ENCODE measurements at places on chromosomes 16 and 17.

DNA sequence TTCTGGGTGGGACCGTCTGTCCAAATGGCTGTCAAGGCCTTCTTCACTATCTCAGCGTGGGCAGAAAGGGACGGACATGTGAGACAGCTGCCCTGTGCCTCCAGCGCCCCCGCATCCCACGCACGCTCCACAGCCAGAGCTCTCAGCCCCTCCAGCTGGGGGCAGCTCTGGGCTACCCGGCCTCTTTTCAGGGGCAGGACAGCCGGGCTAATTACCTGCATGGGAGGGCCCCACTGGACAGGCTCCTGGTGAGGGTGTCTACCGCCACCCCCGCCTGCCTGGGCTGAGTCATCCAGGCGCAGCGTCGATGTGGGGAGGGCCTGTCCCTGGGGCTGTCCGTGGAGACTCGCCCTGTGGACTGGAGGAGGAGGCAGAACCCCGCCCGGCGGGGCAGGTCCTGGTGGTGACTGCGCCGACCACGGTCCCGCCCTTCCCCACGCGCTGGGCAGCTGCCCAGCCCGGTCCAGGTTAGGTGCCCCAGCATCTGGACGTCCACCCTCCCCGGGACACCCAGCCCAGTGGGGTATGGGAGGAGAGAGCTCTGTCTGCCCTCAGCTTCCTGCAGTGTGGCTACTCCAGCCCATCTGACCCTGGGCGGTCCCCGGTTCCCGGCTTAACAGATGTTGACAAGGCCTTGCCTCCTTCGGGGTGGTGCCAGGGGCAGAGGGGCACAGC, 5.9 kb upstream of the METRNL start:
- DNase-seq, result no peak

GRCh38 chr17:76074390-76075363, at the start of gene GALR2:
Gene GALR2 (plus strand): TSS chr17:76074781. CDS start chr17:76074884, 103 bp downstream.
- DNase-seq, result no peak

DNA sequence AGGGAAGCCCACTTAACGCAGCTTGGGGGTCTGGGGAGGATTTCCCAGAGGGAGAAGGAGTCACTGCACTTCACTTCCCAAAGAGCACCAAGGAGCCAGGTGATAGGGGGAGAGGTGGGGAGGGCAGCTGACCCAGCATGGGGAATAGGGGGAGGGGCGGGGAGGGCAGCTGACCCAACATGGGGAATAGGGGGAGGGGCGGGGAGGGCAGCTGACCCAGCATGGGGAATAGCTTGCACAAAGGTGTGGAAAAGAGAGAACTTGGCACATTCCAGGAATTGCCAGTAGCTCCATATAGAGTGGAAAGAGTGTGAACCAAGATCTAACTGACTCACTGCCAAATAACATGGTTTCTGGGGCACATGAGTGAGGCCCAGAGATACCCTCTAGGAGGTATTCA, 110.3 kb downstream of the CCT6B start:
- DNase-seq, result no peak

DNA sequence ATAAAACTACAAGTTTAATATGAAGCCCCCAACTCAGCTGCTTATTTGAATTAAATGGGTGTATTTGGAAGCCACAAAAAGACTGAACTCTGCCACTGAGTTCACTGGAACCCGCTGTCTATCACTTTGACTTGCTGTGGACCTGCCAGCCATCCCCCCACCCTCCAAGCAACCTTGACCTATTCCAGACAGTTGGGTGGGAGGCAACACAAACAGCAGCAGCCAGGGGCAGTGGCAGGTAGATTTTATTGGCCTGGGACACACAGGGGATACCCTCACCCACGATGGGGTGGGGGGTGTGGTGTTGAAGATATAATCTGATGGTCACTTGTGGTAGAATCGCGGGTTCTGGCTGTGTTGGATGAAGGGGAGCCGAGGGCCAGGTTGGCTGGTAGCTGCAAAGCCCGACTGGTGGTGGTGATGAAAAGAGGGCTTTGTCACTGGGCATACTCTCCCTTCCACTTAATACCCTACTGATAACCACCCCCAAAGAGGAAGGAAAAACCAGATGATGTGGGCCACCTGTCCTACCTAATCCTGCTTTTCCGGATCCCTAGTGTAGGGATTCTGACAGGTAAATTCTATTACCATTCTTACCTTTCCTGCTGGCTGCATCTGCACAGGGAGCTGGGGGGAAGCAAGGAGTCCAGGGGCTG, 2.6 kb downstream of the GPS2 start:
- no peak for DNase-seq

DNA sequence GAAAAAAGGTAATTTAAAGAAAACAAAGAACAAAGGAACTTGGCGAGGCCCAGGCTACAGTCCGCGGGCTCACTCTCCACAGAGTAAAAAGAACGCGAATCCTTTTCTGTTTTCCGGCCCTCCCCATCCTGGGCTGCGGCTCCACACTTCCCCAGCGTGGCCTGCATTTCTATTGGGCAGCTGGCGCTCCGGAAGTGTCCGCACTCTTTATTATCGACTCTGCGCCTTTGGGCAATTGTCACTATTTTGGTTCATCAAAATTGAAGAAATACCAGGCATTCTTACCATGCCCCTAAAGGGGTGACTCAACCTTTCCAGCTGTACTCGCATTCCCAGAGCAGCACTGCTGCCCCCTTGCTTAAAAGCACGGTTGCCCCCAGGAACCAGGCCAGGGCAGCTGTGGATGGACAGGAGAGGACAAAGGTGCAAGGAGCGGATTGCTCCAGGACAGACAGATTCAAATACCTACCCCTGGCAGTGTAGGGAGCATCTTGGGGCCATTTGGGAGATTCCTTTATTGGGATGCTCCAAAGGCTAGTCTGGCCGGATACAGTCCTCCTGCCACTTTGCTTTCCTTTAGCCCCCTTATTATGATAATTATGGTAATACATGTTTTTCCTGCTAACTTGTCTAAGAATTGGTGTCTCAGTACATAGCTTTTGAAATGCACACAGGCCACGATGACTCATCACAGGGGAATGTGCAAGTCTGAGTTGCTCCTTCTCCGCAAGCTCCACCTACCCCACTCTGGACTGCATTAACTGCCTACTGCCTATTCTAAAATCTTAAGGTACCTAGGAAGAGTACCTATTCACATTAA, 985 bp upstream of the SLFN12 start:
- no peak for DNase-seq

DNA sequence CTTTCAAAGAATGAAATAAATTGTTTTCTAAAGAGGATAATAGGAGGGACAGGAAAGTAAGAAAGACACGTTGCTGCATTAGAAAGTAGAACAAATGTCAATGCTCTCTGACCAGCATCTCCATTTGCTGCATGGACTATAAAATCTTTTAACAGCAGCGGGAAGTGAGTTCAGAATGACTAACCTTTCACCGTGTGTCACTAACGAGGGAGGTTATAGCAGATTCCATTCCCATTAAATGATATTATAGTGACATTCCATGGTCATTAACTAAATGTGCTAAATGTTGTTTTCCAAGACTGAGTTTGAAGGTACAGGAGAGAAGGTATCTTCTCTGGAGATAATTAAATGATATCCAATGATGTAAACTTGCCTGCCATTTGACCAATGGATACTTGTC, 127.1 kb upstream of the HS3ST3A1 start:
- no peak for DNase-seq

DNA sequence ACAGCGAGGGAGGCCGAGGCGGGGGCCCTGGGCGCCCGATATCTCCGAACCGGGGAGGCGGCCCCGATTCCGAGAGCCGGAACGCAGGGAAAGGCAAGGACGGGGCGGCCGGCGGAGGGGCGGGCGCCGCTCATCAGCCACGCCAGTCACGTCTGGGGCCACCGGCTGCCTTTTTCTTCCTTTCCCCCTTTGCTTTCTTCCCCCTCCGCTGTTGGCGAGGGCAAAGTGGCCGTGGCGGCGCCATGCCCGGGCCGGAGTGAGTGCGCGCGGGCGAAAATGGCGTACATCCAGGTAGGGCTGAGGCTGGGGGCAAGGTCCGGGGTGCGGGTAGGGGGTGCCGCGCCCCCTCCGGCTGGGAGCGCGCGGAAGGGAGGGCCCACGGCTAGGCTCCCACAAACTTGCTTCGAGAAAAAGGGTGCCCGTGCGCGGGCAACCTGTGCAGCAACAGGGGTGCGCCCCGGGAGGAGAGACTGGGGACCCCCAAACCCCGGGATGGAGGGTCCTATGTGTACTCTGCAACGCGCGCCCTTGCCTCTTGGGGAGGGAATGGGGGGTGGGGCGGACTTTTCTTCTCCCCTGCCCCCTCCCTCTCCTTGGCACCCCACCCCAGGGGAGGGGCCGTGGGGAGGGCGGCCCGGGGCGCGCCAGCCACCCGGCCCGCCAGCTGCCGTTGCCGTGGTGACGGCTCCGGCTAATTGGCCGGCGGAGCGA, 486 bp downstream of the SYT17 start:
- DNase-seq, result no peak

GRCh38 chr16:68786685-68787418, 49.8 kb downstream of the CDH1 start:
- DNase-seq, result no peak

- no peak for DNase-seq
Observed at GRCh38 chr17:4476017-4476416, 22.7 kb upstream of the SPNS2 start.

GRCh38 chr17:28983286-28984230, 22.3 kb downstream of the SEZ6 start:
- DNase-seq, result no peak

DNA sequence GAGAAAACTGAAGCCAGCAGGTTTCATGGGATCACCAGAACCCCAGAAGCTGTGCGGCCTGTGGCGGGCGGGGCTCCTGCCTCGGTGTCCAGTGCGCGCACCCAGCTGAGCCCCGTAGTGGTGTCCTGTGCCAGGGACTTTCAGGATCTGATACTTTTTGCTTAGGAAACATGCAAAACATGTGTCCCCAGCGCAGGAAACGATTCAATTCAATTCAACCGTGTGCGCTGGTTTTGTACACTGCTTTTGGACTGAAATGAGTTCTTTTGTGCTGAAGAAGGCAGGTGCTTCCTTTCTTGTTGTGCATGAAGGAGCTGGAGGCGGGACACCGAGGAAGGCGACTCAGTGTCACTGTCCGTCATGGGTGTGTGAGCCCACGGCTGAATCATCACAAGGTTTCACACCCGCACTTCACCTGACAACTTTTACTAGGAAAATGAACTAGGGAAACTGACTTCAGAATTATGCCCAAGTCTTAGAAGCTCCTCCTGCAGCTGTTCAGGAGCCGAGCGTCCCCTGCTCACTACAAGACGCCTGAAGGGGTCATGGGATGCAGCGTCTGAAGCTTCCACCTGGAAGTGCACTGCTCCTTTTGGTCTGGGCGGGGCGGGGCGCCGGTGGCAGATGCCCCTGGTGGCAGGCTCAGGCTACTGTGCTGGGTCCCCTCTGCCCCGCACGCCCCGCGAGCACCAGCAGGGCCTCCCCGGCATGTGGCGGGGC, 31.4 kb upstream of the ZNF750 start:
- no peak for DNase-seq

GRCh38 chr17:61199431-61200338, 200.0 kb upstream of the TBX2 start:
- DNase-seq, result no peak

- no peak for DNase-seq
Observed at GRCh38 chr16:82108100-82108499, 61.9 kb downstream of the MPHOSPH6 start.

DNA sequence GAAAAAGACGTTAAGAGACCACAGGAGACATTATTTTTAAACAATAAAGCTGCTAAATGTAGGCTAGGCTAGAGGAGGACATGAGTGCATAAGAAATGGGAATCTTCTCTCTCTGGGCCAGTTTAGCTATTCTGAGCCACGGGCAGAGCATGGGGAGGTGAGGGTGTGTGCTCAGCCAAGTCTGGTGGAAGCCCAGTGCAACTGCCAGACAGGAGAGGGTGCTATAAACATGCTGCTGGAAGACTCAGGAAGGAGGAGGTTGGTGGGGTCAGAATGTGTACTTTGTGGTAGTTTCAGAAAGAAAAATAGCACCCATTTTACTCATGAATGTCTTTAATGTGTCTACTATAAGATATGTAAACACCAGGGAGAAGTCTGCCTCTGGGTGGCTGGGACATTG, 5.9 kb upstream of the SDK2 start:
- no peak for DNase-seq

GRCh38 chr17:69417545-69418483, 3.3 kb downstream of the MAP2K6 start:
- DNase-seq, result no peak

GRCh38 chr16:31007684-31008083, 2.8 kb downstream of the STX1B start:
- no peak for DNase-seq

DNA sequence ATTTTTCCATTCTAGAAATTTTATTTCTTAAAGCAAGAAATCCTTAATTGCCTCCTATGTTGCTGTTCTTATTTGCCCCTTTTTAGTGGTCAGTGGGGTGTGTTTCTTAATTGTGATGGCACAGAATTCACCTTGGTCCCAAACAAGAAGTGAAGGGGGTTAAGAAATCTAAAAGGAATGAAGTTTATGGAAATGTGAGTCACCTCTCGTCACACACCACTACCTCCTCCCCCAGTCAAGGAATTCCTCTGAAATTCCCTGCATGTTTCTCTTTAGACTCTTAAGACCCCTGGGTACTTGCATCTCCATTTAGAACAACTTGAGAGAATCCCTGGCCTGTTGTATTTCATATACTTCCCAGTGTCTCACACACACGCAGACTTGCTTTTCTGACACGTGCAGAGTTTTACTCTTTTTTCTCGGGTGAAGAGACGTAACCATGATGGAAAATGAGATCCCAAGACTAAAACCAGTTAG, 247.4 kb downstream of the PRKCA start:
- no peak for DNase-seq

- no peak for DNase-seq
Observed at GRCh38 chr17:40646791-40647623, 611 bp downstream of the SMARCE1 start.

DNA sequence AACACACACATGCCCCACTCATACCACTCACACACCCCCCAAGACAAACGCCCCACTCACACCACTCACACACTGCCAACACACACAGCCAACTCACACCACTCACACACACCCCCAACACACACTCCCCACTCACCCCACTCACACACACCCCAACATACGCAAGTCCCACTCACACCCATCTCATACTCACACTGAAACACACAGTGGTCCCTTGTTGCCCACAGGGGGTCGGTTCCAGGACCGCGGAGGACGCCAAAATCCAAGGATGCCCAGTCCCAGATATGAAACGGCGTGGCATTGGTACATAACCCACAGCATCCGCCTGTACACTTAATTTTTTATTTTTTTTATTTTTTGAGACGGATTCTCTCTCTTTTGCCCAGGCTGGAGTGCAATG, 20.9 kb downstream of the RNF213 start:
- DNase-seq, result no peak

DNA sequence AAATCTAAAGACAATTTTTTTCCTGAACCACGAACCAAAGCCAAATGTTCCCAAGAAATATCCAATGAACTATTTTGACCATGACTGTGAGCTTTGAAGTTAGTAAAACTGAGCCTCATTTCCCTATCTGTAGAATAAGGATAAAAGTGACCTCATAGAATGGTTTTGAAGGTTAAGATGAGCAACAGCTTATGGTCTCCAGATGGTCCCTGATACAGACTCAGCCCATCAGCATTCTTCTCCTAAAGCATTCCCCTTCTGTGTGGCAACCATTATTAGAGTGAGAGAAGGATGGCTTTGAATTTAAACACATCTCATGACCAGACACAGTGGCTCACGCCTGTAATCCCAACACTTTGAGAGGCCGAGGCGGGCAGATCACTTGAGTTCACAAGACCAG, 70.1 kb downstream of the COPRS start:
- DNase-seq, result no peak

Data from esophagus squamous epithelium (tissue), 5 donors.